Suppressor macrophage treated with lipopolysaccharide for 4 hours (primary cell): ENCODE measurements at places on chromosomes 11 and 22.

- DNase-seq = no peak
Measured at GRCh38 chr22:18933914-18934313, 2.2 kb downstream of the PRODH start.

- peak; percentile 66 for DNase-seq
Measured at GRCh38 chr11:47980907-47981621, 705 bp downstream of the PTPRJ start.

DNA sequence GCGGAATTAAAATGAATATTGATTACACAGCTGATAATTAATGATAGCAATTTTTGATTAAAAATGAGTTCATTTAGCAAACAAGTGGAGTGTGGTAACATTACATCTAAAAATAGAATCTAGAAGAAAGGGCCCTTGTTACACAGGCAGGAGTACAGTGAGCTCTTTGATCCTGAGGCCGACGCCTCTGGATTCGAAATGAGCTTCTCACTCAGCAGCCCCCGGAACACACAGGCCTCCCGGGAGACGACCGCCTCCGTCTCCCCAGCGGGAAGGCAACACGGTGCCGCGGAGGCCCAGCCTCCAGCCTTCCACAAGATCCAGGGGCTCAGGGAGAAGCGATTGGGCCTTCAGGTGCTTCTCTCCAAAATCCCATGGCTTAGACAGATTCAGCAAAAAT is 379.1 kb downstream of the BRD1 start:
- DNase-seq = no peak

DNA sequence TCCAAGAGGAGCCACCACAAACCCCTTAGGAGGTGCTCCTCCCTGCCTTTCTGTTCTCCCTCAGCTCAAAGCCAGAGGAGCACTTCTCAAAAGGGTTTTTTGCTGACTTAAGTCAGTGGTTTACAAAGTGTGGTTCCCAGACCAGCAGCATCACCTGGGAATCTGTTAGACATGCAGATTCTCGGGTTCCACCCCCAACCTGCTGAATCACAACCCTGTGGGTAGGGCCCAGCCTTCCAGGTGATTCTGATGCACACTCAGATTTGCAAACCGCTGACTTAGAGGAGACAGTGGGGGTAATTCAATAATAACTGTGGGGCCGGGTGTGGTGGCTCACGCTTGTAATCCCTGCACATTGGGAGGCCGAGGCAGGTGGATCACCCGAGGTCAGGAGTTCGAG is 22.8 kb downstream of the CREB3L1 start:
- no peak for DNase-seq
